ENCODE measurements at places on chromosomes 5 and 9. TPM values are rescaled to one million over a fixed set of nuclear protein-coding genes. Genes with fewer than 3 reads are reported as not detected.

Gene CDC20B
- 0.18 TPM for total RNA-seq

Gene KIF27
- 2.7 TPM for total RNA-seq

Gene IL5
- 113 TPM for total RNA-seq

Gene FABP6
- not detected for total RNA-seq

Gene TICAM2
- total RNA-seq = 0.85 TPM

DNA sequence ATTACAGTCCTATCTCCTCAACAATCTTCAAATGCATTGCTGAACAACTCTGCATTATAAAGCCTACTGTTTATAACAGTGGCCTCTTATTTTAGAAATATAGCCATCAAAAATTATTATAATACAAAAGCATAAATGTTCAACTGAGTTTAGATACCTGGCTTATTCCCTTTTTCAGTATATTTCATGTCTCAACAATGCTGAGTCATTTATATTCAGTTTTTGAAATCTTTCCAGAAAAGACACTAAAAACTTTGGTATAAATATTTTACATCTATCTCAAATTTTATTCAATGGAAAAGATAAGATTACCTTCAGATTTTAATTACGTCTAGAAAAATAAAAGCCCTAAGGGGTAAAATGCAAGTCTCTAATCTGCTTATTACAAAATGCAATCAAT, 37.9 kb downstream of the LURAP1L start:
- H3K4me3 ChIP-seq = no peak overlapping the region
- H3K36me3 ChIP-seq = no peaks in the 10 kb centered on the region
- no peaks in the 10 kb centered on the region for H3K4me1 ChIP-seq
- no peaks in the 10 kb centered on the region for H3K27me3 ChIP-seq

DNA sequence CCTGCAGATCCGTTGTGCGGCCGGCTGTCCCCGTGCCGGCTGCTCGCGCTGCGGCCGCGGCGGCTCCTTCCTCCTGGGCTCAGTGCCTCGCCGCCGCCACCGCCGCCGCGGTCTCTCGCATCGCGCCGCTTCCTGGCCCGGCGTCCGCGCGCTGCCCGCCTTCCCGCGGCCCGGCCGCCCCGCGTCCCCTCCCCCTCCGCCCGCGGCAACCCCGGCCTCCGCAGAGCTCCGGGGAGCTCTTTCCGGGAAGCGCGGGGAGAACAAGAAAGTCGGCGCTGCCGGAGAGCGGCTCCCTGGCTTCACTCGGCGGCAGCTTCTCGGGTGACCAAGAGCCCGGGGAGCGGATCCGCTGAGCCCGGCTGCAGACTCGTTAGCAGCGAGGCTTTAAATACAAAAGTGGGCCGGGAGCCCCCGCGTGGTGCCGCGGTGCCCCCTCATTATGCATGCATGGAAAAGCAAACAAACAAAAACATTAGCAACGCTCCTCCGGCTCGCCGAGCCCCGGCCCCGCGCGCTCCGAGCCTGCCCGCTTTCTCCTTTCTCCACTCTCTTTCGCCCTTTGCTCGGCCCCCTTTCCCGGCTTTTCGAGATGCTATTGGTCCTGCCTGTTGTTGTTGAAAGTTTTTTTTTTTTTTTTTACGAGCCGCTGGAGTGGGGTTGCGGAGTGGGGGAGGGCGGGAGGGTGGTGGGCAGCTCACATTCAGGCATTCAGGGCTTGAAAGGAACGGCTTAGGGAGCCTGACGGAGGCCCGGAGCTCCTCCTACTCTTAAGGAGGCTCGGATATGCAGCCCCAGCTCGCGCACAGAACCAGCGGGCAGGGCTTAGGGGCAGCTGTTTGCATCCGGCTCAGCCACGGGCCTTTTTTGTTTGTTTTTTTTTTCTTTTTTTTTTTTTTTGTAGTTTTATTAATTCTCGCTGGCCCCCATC, at the start of gene GAS1:
GAS1 (minus strand) TSS at position 361 of the 928 bp plus-strand sequence. CDS start 727 bp downstream, outside the sequence.
- H3K27ac ChIP-seq = peak within 1 kb of the TSS; percentile 33
- no peaks in the 10 kb centered on the region for H3K36me3 ChIP-seq
- H3K27me3 ChIP-seq = peaks cover 37% of the 10 kb centered on the region
- peak within 1 kb of the TSS; percentile 84 for H3K4me3 ChIP-seq
- H3K4me1 ChIP-seq = peaks cover 10% of the 10 kb centered on the region

DNA sequence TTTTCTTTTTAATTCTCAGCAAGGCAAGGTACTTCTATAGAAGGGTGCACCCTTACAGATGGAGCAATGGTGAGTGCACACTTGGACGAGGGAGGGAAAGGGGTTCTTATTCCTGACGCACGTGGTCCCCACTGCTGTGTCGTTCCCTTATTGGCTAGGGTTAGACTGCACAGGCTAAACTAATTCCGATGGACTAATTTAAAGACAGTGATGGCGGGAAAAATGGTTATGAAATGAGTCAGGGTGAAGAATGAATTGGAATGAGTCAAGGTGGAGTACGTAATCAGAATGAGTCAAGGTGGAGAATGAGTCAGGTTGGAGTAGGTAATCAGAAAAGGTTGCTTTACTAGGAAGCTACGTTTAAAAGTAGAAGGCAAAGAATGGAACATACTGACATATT, 2.1 kb upstream of the HMGCS1 start:
- H3K27me3 ChIP-seq = no peaks in the 10 kb centered on the region
- H3K36me3 ChIP-seq = peaks cover 38% of the 10 kb centered on the region
- no peak for DNase-seq
- H3K27ac ChIP-seq = peak overlapping the region; percentile 95

GRCh38 chr9:116000748-116001329, 152.8 kb upstream of the PAPPA start:
- H3K27me3 ChIP-seq = no peaks in the 10 kb centered on the region
- no peaks in the 10 kb centered on the region for H3K36me3 ChIP-seq
- H3K27ac ChIP-seq = no peak overlapping the region
- no peak overlapping the region for H3K4me3 ChIP-seq
- no peaks in the 10 kb centered on the region for H3K4me1 ChIP-seq

DNA sequence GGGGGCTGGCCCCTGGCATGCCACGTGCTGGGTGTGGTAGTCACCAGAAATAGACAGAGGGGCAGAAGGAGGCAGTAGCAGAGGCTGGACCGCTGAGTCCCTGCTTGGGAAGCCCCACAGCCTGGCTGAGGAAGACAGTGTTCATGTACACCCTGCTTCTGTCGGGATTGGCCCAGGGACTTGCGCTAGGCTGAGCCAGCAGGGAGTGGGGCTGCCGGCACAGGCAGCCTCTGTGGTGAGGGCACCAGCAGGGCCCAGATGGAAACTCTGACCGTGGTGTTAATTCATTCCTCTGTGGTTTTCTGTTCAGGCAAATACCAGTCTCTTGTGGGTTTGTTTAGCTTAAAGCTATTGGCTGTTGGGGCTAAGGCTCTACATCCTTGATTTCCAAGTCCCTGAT, 108.6 kb upstream of the RAD23B start:
- H3K4me1 ChIP-seq = peaks cover 25% of the 10 kb centered on the region
- H3K4me3 ChIP-seq = no peak overlapping the region
- no peaks in the 10 kb centered on the region for H3K36me3 ChIP-seq
- no peak for DNase-seq

DNA sequence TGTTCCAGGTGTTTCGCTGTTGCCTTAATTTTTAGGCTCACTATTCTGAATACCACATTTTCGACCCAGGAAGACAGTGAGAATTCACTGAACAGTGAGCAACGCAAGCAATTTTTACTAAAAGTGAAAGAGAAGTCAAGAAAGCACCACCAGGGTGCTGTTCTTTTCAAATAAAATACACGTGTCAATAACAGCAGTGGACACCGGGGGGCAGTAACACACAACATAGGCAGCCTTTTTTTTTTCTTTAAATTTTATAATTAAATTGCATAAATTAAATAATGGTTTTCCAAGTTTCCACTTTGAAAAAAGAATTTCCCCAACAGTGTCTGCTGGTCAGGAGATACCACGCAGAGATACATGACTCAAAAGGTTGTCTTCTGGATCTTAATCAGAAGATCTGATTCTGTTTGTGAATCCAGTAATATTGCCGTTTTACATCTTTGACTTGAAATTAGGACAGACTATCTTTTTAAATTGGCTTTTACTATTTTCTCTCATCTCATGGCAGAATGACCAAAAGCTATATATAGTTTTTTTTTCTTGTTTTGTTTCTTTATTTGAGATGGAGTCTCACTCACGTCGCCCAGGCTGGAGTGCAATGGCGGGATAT, 47.1 kb upstream of the SH3GL2 start:
- H3K4me3 ChIP-seq = no peak overlapping the region
- H3K27ac ChIP-seq = no peak overlapping the region
- no peaks in the 10 kb centered on the region for H3K36me3 ChIP-seq

DNA sequence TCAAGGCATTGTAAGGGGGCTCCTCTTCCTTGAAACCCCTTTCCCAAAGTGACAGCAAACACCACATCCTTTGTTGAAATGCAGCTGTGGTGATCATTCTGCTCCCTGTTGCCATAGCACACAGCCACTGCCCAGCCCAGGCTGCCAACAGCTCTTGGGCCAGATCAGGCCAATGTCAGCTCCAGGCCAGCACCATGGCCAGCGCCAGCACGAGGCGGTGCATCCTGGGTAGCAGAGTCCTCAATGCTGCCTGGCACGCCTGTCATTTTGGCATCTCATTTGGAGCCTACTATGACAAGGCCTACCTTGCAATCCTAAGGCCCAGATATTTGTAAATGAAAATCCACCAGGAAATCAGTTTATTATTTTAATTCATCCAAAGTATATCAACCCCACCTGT, 390.6 kb downstream of the DNAH5 start:
- DNase-seq = no peak
- H3K27ac ChIP-seq = no peak overlapping the region
- no peaks in the 10 kb centered on the region for H3K36me3 ChIP-seq
- H3K27me3 ChIP-seq = no peaks in the 10 kb centered on the region
- H3K4me3 ChIP-seq = no peak overlapping the region

DNA sequence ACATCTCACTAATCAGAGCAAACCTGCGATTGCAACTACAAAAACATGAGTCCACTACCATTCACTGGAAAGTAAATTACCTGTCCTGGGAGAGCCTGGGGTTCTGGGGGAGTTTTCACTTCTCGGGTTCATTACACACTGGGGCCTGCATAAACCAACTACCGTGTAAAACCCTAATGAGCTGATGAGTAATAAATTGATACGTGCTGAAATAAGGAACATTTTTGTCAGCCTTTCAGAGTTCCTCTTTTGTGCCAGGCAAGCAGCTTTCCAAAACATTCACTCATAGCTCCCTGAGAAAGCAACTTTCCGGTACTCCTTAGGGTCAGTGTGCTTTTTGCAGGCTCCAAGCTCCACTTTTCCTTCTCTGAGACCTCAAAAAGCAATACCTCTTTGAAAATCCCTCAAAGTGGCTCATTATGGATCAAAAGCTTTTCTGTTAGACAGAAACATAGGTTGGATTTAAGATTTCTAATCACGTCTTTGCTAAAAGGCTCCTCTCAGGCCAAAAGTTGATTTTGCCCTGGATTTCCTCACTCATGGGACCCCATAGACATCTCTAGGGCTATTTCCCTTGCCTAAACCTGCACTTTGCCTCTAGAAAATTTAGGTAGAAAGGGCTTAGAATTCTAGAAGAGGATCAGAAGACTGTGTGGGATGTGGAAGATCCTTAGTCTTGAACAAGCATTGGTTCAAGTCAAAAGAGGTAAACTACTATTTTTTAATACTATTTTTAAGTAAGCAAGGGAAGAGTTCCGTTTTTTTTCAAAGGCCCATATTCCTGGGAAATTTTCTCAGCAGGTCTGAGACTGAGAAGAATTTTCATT, 74.8 kb downstream of the ST8SIA4 start:
- peak overlapping the region; percentile 13 for H3K4me3 ChIP-seq
- peak overlapping the region; percentile 79 for H3K27ac ChIP-seq
- peaks cover 53% of the 10 kb centered on the region for H3K36me3 ChIP-seq
- H3K27me3 ChIP-seq = no peaks in the 10 kb centered on the region
- DNase-seq = no peak

GRCh38 chr5:125928663-125929062, 494.5 kb upstream of the GRAMD2B start:
- no peaks in the 10 kb centered on the region for H3K36me3 ChIP-seq
- H3K27ac ChIP-seq = no peak overlapping the region
- H3K27me3 ChIP-seq = no peaks in the 10 kb centered on the region
- no peak for DNase-seq

Measured in activated T-helper 2 cell treated with anti-CD3 and anti-CD28 coated beads, Interferon-gamma antibody, Interleukin-2, Interleukin-4, amounts not matched to agents 10 μg/mL and 5 μg/mL and 100 μg/mL, durations not matched to agents 14 hours and 24 hours and 36 hours (primary cell).